Ovary (tissue), 10 donors: ENCODE measurements at places on chromosomes 2 and 18. TPM values are rescaled to one million over a fixed set of nuclear protein-coding genes. Genes with fewer than 3 reads are reported as not detected.

Gene GKN2
- not detected for polyA plus RNA-seq

Gene PLEKHH2
- 15.8 TPM for polyA plus RNA-seq

Gene C2orf42
- polyA plus RNA-seq: 8.3 TPM

Gene SNTG2
- polyA plus RNA-seq: 0.97 TPM

Gene PRKCE
- 4.8 TPM for polyA plus RNA-seq

Gene PLGLB1
- 1.3 TPM for polyA plus RNA-seq

Gene GALNT14
- 0.28 TPM for polyA plus RNA-seq

Gene POTEC
- not detected for polyA plus RNA-seq

Gene PDE1A
- polyA plus RNA-seq: 17.8 TPM

Gene LPIN1
- polyA plus RNA-seq: 25.6 TPM

Gene ANTXR1
- 105 TPM for polyA plus RNA-seq

Gene HJURP
- polyA plus RNA-seq: 1.5 TPM

Gene RAD51AP2
- polyA plus RNA-seq: 0.02 TPM

Gene SGPP2
- polyA plus RNA-seq: 0.22 TPM

Gene SMAD2
- polyA plus RNA-seq: 48.2 TPM

Gene RUFY4
- polyA plus RNA-seq: 0.10 TPM

Gene CYBRD1
- 147 TPM for polyA plus RNA-seq

Gene LYG1
- 0.58 TPM for polyA plus RNA-seq

Gene SERPINB3
- polyA plus RNA-seq: 0.05 TPM

Gene RIF1
- polyA plus RNA-seq: 7.3 TPM

Gene DSG1
- polyA plus RNA-seq: not detected

Gene CIB4
- 3.9 TPM for polyA plus RNA-seq

Gene MYO5B
- 1.2 TPM for polyA plus RNA-seq

Gene PROKR1
- polyA plus RNA-seq: 0.03 TPM

Gene ACMSD
- not detected for polyA plus RNA-seq

Gene EPB41L3
- polyA plus RNA-seq: 6.6 TPM

Gene CHN1
- 6.5 TPM for polyA plus RNA-seq

Gene B3GNT7
- polyA plus RNA-seq: 6.8 TPM

Gene RTP5
- not detected for polyA plus RNA-seq

Gene GORASP2
- polyA plus RNA-seq: 132 TPM

Gene OTOS
- not detected for polyA plus RNA-seq

Gene SPC25
- 1.3 TPM for polyA plus RNA-seq

Gene TUBB8B
- 0.25 TPM for polyA plus RNA-seq

Gene ANKRD62
- not detected for polyA plus RNA-seq

Gene PRKAG3
- polyA plus RNA-seq: not detected

Gene CYTIP
- 0.73 TPM for polyA plus RNA-seq

Gene ESPNL
- 1.2 TPM for polyA plus RNA-seq

Gene CAPN14
- 0.05 TPM for polyA plus RNA-seq

Gene UCN
- polyA plus RNA-seq: not detected

Gene PRR30
- not detected for polyA plus RNA-seq

Gene FBLN7
- polyA plus RNA-seq: 5.0 TPM

Gene AOX1
- polyA plus RNA-seq: 105 TPM

Gene C18orf54
- polyA plus RNA-seq: 1.8 TPM

Gene DAW1
- polyA plus RNA-seq: 0.11 TPM

Gene GAREM1
- polyA plus RNA-seq: 10.3 TPM

Gene ABCG8
- polyA plus RNA-seq: 0.02 TPM

Gene COL4A4
- 1.5 TPM for polyA plus RNA-seq
